ENCODE measurements at places on chromosomes 4 and X.
A peak's percentile ranks its signal among the peaks of the same experiment; 100 is the strongest.

DNA sequence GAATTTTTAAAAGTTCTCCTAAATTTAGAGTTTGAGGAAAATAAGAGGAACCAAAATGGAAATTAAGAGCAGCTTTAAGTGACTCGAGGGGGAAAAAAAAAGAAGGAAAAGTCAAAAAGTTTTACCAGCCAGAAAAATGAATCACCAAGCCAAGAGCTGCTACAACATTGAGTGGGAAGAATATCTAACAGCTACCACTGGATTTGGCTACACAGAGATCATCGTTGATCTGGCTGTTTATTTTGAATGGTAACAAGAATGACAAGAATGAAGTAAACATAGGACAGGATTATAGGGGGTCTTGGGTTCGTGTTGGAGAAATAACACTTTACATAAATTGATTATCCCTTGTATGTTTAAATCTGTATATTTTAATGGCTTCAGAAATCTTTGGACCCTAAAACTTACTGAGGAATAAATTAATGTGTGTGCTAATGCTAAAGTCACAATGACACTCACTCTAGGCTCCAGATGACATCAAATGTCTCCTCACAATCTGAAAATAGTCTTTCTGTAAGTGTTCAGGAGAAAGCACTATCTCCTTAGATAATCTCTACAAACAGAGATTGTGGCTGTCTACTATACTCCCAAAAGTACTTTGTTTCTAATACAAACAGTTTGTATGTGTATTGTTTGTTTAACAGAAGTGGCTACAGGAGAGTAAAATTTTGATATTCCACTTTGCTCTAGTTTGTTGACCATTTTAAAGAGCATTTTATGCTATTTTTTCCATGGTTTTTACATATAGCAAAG is 3.1 kb upstream of the CSN3 start:
- DNase-seq, result no peak

DNA sequence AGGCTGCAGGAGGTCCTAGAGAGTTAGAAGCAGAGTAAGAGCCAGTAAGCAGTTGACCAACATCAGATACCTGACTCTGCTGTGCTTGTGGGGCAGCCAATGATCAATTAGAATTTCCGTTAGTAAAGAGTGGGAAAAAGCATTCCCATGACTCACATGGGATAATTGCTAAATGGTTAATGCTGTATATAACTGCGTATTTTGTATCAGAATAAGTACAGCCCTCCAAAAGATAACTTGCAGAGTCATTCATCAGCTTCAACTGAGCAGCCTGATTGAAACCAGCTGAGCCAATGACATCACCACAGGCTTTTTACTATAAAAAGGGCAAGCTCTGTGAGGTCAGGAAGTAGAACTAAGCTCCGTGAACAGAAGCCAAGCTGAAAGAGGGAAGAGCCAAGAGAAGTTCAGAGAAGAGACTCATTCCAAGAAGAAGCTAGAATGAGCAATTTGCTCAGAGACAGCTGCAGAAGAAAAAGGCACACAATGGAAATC is 67.9 kb downstream of the PPP3CA start:
- no peak for DNase-seq

- DNase-seq, result no peak
These were observed 308.9 kb downstream of the GLUD2 start for GRCh38 chrX:121356139-121356849.

DNA sequence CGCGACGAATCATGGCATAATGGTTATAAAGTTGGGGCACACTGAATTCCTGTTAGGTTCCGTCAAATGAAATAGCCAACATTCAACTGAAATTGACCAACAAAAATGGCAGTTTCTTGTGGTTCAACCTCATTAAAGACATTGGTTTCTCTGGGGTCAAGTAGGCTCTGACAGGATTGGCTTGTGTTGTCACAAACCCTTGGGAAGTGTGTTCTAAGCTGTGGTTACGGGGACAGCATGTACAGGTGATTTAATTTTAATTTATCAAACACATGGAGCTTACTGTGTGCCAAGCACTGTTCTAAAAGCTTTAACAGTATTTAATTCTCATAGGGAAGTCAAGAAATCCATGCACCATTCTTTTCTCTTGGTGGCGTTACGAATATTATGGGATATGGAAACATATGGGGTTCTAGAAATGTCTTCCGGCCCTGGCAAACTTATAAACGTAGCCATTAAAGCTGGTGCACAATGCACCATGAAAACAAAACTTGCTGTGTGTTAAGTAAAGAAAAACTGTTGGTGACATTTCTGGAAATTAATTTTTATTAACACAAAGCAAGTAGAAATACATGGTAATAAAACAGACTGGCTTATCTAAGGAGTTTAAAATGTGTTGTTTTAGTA is 891 bp downstream of the XK start:
- DNase-seq, result no peak

GRCh38 chrX:107686792-107687191 is 58.5 kb downstream of the PRPS1 start:
- no peak for DNase-seq

DNA sequence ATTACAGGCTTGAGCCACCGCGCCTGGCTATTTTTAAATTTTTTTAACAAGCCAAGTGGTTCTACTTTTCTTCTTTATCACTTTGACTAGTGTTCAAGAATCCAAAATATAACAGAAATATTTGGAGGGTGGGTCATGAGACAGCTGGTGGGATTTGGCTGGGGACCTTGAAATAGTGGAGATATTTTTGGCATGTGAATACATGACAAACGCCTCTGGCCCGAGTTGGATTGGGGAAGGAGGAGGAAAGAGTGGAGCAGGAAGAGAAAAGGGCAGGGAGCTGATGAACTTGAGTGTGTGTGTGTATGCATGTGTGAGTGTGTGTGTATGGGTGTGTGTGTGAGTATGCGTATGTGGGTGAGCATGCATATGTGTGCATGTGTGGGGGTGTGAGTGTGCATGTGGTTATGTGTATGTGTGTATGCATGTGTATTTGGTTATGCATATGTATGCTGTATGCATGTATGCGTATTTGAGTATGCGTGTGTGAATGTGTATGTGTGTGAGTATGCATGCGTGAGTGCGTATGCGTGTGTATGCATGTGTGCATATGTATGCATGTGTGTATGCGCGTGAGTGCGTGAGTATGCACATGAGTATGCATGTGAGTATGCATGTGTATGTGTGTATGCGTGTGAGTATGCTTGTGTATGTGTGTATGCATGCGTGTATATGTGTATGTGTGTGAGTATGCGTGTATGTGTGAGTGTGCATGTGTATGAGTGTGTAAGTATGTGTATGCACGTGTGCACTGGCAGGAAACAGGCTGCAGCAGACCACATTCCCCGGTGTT is 49.6 kb downstream of the JADE1 start:
- DNase-seq, result no peak

GRCh38 chr4:121668368-121669162 is 28.2 kb downstream of the ANXA5 start:
- DNase-seq, result no peak

- no peak for DNase-seq
These were observed 43.3 kb downstream of the RHOH start for GRCh38 chr4:40240040-40240653.

GRCh38 chr4:1598206-1599025 is 85.7 kb downstream of the FAM53A start:
- DNase-seq, result no peak

- DNase-seq, result no peak
These were observed 96.8 kb downstream of the ARSJ start for GRCh38 chr4:113882668-113883067.

DNA sequence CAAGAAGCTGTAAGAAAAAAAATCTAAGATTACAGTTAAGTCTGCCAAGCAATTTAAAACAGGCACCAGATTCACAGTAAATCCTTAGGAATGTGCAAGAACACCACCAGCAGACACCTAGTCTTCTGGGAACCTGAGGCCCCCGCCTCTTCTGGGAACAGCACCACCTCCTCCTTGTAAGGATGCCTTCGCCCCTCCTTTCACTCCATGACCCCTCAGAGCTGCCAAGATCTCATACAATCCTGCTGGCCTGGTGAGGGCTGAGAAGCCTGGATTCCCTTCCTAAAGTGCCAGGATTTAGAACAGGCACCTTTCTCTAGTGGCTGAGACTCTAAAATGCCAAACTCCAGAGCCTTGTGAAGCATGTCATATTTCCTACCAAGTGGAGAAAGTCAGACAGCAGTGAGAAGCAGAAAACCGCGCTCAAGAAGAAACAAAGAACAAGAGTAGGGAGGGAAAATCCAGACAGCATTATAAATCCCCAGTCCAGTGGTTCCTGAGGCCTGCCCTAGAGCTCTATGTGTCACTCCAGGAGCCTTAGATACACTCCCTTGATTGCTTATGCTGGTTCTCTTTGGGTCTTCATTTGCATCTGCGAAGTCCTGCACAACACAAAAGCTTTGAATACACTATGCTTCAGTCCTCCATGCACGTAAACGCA is 166.4 kb downstream of the TSPAN5 start:
- DNase-seq, result no peak

- DNase-seq, result no peak
These were observed 110.5 kb upstream of the PAK3 start for GRCh38 chrX:110985470-110985869.

DNA sequence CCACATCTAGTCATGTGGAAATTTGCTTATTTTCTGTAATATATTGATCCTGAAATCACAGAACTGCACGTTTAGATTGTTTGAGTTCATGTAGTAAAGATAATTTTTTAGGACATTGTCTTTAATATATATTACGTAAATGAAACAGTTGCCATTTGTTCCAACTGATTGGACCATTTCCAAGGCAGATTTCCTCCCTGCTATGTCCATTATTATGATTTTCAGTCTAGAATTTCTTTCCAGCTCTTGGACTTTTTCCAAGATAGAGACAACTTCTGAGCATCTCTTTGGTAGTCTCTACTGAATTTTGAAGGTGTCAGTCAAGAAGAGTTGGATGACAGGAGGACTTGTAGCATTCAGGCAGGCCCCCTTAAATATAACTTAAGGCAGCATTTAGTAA is 94.6 kb downstream of the STIM2 start:
- no peak for DNase-seq

- no peak for DNase-seq
These were observed 78.5 kb upstream of the PDHA2 start for GRCh38 chr4:95761426-95761825.

GRCh38 chr4:153468587-153468986 is 2.4 kb downstream of the TMEM131L start:
- no peak for DNase-seq

DNA sequence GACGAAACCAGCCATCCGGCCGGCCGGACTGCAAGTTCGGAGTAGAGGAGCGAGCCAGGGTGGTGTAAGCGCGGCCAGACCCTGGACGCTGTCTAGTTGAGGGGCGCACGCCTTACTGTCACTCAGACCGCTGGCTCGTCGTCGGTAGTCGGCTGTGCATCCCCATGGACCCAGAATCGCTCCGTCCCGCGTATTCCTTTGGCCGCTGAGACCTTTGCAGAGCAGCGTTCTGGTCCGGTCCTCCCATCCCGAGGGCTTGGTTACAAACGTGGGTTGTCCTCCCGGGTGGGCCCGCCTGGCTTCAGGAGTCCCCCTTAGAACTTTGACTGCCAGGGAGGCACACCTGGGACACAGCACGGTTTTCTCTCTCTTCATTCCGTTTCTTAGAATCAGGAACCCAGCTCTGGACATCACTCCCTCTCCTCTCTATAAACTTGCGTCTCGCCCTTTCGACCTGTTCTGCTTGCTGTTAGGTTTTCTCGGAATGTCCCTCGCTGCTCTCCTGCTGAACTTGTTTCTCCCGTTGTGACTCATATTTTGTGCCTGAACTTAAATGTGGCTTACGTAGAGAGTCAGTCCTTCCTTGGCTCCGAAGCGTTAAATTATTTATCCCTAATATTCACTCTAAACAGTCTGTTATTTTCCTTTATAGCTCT is 672 bp downstream of the PGM2 start:
- peak; percentile 60 for DNase-seq

DNA sequence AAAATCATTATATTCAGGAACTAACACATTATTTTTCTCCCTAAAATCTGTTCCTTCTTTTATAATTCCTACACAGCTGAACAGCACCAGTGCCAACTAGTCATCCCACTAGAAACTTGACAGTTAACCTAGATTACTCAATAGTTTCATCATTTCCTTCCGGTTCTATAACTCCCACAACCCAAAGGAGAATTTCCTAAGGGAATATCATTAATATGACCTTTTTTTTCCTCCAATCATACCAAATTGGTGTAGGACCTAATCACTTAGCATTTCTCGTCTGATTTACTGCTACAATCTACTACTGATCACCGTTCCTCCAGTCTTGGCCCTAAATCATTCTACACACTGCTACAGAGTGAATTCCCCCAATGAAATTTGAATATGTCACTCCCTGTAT is 45.9 kb downstream of the WDFY3 start:
- no peak for DNase-seq

GRCh38 chrX:148069759-148070503 is 88.8 kb downstream of the FMR1NB start:
- no peak for DNase-seq

- no peak for DNase-seq
These were observed 18.7 kb upstream of the WDR1 start for GRCh38 chr4:10135260-10135659.

DNA sequence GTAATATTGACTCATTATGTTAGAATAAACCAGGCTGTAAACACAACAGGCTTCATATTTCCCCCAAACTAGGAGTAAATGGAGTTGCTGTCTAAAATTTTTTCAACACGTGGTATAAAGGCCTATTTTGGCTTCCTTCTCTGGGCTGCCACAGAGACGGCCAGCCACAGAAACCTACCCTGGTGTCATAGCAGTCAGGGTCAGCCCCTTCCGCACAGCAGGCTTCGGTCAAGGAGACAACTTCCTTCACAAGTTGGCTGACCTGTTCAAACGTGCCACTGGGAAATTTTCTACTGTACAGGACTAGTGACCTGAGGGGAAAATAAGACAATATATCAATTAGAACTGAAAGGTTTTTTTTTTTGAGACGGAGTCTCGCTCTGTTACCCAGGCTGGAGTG is 15.8 kb downstream of the GC start:
- no peak for DNase-seq

DNA sequence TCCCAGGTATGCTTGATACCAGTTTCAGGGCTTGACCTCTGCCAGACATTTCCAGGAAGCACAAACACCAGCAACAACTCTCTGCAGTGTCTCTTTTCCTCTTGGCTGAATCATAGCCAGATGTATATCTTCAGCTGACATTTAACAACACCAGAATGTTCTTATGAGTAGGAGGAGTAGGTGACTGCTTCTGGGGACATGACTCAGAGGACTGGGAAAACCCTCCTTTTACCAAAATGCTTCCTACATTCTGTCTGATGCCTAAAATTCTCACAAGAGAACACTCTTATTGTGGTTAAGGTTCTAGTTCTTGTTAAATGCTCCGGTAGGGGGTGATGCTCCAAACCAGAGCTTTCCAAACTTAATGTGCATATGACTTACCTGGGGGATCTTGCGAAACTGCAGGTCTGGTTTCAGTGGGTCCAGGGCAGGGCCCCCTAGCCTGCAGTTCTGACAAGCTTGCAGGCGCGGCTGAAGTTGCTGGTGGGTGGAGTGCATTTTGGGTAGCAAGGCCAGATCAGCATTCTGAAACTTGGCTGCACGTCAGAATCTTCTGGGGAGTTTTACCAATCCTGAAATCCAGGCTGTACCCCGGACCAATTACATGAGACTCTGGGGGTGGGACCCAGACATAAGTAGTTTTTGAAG is 329.3 kb upstream of the RPS6KA3 start:
- DNase-seq, result no peak

Data from NCI-H2081 (cell line).